SJSA1 (cell line): ENCODE measurements at places on chromosomes 3 and 15.

- H3K27me3 ChIP-seq, result no peaks in the 10 kb centered on the region
- no peak for DNase-seq
- H3K27ac ChIP-seq, result no peak overlapping the region
- peaks cover 17% of the 10 kb centered on the region for H3K36me3 ChIP-seq
Observed at GRCh38 chr3:67655364-67656121, 1.1 kb upstream of the SUCLG2 start.

- H3K4me1 ChIP-seq, result no peaks in the 10 kb centered on the region
- no peak overlapping the region for H3K27ac ChIP-seq
- H3K27me3 ChIP-seq, result no peaks in the 10 kb centered on the region
- peaks cover 38% of the 10 kb centered on the region for H3K36me3 ChIP-seq
- no peak overlapping the region for H3K4me3 ChIP-seq
Observed at GRCh38 chr3:70970171-70970570, 613.4 kb downstream of the FOXP1 start.

DNA sequence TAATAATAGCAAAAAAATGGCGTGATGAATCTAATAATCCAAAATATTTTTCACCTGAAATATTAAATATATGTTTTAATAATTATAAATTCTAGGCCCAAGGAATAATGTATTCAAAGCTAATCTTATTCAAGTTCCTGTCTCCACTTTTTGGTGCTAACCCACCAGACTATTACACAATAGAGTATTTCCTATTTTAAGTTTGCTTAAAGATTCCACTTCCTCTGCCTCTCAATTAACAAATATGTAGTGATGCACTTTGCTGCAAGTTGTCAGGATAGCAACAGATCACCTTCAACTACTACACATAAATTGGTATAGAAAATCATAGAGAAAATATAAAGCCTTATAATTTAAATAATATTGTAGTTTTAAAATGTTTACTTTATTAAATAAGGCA is 467.5 kb downstream of the C3orf38 start:
- DNase-seq, result no peak
- no peaks in the 10 kb centered on the region for H3K27me3 ChIP-seq
- H3K36me3 ChIP-seq, result no peaks in the 10 kb centered on the region
- H3K4me1 ChIP-seq, result no peaks in the 10 kb centered on the region
- no peak overlapping the region for H3K27ac ChIP-seq

GRCh38 chr3:14368146-14368545 is 34.3 kb upstream of the SLC6A6 start:
- H3K27ac ChIP-seq, result no peak overlapping the region
- H3K4me1 ChIP-seq, result peaks cover 36% of the 10 kb centered on the region
- no peaks in the 10 kb centered on the region for H3K27me3 ChIP-seq
- H3K36me3 ChIP-seq, result no peaks in the 10 kb centered on the region
- no peak overlapping the region for H3K4me3 ChIP-seq
- no peak for DNase-seq

GRCh38 chr3:109356442-109357155 is 19.3 kb upstream of the DPPA4 start:
- no peak overlapping the region for H3K4me3 ChIP-seq
- no peaks in the 10 kb centered on the region for H3K4me1 ChIP-seq
- no peaks in the 10 kb centered on the region for H3K27me3 ChIP-seq
- DNase-seq, result no peak

- no peaks in the 10 kb centered on the region for H3K36me3 ChIP-seq
- no peak overlapping the region for H3K27ac ChIP-seq
- H3K4me1 ChIP-seq, result 0 out of 2 replicates have a peak, but pooled peaks cover 5% of the 10 kb centered on the region
Observed at GRCh38 chr15:60526127-60526616, 47.2 kb upstream of the ICE2 start.
